T-cell (primary cell): ENCODE measurements at places on chromosomes 3 and 15.

GRCh38 chr3:138717348-138717747 is 108.8 kb downstream of the FAIM start:
- no peak for DNase-seq

GRCh38 chr3:27667751-27668150 is 54.4 kb downstream of the EOMES start:
- DNase-seq, result no peak

- no peak for DNase-seq
These were observed 197.6 kb downstream of the PDZRN3 start for GRCh38 chr3:73427048-73427706.

DNA sequence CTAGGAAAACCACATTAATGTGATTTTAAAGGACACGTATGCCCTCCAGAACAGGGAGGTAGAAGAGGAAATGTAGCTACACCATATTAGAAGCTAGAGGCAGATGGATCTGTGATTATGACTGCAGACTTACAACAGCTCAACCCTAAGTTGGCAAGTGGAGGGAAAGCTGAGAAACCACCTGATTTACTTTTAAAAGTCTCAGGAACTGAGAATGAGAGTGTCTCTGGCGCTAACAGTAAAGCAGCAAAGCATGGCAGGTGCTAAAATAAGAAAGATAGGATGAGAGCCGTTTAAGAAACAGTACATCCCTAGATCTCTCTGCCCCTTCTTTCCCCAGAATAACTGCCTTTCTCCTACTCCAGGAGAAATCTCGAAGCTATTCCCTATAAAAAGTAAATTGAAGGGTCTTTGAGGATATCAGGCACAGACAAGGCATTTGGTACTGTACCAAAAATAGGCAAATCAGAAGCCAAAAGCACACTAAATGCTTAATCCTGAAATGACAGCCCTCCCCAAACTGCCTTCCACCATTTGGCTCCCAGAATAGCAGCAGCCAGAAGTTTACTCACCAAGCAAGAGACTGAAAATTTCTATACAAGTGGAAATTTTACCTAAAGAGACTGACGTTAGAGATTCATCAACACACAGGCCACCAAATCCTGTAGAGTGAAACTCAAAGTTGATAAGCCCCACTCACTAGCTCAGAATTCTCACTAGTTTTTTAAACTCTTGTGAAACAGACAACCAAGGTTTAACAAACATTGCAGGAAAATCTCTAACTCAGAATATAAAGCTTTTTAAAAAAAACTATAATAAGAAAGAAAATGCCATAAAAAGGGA is 34.3 kb upstream of the PARP14 start:
- DNase-seq, result no peak

- no peak for DNase-seq
These were observed 25.6 kb downstream of the CADM2 start for GRCh38 chr3:84984429-84984828.

DNA sequence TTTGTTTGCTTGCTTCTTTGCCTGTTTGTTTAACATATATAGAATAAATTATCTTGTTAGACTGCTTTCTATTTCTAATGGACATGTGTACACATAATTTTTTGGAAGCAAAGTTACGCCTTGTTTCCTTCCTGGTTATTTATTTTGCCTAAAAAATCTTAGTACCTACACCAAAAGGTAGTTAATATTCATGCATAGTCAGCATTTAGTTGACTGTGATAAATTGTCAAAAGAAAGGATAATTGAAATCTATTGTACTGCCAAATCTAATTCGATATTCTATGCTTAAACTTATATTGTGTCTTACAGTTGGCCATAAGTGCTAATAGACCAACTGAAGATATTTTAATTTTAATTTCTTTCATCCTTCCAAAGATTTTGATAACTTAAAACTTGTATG is 233.9 kb upstream of the ARL6 start:
- DNase-seq, result no peak

- DNase-seq, result no peak
These were observed 32.7 kb downstream of the LYZL4 start for GRCh38 chr3:42377681-42378080.

DNA sequence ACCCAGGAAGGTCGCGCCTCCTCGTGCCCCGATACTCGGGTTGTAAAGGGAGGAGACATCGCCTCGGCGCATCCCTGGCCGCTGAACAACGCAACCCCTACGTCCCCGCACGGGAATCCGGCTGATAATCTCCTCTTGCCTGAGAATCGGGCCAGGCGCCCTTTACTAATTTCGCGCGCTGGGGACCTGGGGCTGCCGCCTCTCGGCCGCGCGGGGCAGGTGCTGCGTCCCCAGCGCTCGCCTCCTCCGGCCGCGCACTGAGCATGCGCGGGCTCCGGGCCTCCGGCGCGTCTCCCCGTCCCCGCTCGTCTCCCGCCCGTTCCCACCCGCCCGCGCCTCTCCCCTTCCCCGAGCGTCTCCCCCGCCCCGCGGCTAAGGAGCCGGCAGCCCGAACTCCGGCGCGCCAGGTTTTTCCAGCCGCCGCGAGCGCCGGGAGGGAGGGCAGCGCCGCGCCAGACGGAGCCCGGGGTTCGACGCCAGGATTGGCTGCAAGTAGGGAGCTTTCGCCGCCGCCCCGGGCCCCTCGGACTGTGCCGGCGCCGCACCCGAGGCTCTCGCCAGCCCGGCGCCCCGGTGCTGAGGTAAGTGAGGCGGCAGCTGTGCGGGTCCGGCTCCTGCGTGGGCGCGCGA is at the start of gene CNTN4:
Gene CNTN4 (plus strand): TSS at position 469 of the 630 bp plus-strand sequence.
- no peak for DNase-seq

GRCh38 chr3:71064291-71064955 is 519.1 kb downstream of the FOXP1 start:
- peak; percentile 76 for DNase-seq

DNA sequence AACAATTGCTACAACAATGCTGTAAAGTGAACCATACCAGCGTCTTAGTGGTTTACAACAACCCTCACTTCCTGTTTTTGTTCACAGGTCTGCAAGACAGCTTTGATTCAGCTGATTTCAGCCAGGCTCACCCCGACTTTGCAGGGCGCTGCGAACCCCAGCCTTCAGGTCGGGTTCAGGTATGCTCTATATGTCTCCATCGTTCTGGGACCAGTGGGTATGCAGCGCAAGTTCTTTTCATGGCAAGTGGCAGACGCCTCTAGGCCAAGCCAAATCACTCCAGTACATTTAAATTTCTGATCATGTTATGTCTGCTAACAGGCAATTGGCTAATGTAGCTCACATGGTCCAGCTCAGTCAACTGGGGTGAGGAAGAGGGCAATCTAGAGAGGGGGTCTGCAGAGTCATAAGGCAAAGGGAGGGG is 52.4 kb upstream of the RGMA start:
- peak; percentile 14 for DNase-seq

GRCh38 chr3:31804251-31805051 is 176.6 kb downstream of the OSBPL10 start:
- no peak for DNase-seq

DNA sequence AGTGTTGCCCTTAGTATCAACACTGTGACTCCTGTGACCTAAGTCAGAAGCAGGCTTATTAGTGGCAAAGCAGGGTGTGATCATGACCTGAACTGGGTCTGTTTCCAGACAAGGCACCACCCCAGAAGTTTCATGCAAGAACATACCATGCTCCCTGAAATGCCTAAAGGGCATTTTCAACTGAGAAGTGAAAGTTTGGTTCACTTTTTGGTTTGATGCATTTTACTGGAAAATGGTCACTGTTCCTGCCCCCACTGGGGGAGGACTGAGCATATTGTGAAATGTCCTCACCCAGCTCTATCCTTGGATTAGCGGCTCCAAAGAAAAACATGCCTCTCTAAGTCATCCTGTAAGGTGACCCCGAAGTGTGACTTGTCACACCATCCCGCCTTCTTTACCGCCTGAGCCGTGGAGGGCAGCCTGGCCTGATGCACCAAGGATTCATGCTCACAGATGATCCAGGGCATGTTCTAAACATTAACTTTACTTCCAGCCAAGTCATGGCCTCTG is 3.1 kb upstream of the FAM240A start:
- no peak for DNase-seq

- no peak for DNase-seq
These were observed 1.9 kb downstream of the PCOLCE2 start for GRCh38 chr3:142886940-142887339.
